ENCODE measurements at places on chromosomes 4 and X.
A peak's percentile ranks its signal among the peaks of the same experiment; 100 is the strongest.

- DNase-seq: peak; percentile 62
Observed at GRCh38 chrX:13688958-13689740, at the start of gene RAB9A. RAB9A (plus strand) TSS chrX:13689128; CDS start chrX:13708747, 19,619 bp downstream.

DNA sequence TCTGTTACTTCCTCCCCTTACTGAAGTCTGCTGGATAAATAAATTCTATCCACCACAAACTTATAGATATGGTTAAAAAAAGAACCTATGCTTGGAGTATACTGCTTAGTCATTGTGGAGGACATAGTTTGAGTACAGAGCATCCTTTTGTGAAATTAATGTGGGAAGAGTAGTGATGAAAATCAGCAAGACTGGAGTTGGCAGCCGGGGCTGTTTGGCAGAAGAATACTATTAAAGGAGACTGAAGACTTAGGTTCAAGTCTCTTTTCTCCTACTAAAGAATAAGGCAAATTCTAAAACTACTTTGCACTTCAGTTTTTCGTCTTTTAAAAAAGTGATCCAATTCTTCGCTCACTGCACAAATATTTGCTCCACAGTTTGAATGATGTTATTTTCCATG lies 326.6 kb upstream of the ATOH1 start:
- no peak for DNase-seq

- no peak for DNase-seq
Observed at GRCh38 chr4:139050446-139050845, 34.9 kb downstream of the NOCT start.

DNA sequence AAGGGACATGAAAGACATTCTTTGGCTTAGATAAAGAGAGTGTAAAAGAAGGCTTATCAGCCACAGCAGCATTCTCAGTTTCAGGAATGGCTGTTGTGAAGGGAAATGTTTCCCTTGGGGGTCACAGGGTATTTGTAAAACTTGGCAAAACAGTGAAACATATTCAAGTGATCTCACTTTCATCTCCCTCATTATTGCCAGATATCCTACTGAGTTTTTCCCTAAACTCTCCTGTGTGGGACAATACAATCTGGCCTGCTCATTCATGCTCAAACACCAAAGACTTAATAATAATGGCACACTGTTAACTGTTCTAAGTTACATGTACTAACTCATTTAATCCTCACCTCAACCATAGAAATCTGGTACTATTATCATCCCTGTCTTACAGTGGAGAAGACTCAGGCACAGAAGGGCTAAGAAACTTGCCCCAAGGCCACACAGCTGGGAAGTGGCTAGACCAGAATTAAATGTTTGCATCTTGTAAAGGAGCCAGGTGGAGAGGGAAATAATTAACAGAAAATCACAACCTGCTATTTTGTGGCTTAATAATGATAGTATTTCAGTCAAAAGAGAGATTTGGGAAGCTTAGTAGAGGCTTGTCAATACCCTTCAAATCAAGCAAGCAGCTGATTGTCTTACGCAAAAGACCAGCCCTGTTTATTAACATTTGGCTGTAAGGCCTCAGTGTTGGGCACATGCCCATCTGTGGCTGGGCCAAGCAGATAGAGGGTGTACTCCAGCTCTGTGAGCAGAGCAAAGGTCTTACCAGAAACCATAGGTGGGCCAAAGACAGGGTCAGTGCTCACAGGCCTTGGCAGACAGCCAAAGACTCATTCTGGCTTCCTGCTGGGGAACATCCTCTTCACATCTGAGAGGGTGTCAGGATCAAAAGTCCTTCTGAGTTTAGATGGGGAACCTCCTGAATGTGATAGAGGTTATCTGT lies 17.3 kb downstream of the SMPX start:
- DNase-seq: no peak

All from neuronal stem cell (in vitro differentiated cells).